GM12891 (cell line): ENCODE measurements at places on chromosomes 13 and 19.

- DNase-seq = no peak
These were observed 14.5 kb downstream of the NLRP12 start for GRCh38 chr19:53809518-53810186.

- peak; percentile 47 for DNase-seq
These were observed 2.9 kb upstream of the PCDH8 start for GRCh38 chr13:52851137-52851962.

DNA sequence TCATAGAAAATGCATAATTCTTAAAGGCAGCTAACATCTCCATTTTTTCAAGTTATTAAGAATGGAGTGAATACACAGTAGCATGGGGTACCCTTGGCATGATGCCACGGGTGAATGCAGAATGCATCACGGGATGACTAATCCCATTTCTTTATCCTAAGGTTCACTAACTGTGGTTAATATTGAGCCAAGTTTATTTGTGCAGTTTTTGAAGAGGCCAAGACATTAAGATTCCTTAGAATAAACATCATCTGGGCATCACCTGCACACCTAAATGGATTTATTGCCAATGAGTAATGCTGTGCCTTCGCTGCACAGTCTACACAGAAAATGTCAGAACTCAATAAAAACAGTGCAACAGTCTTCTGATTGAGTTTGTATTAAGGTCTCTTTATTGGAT is 333.1 kb downstream of the GPC6 start:
- DNase-seq = no peak

- no peak for DNase-seq
These were observed 5.1 kb upstream of the DCUN1D2 start for GRCh38 chr13:113495494-113496210.

GRCh38 chr13:82436099-82436585 is 1446.1 kb downstream of the SLITRK1 start:
- DNase-seq = no peak

DNA sequence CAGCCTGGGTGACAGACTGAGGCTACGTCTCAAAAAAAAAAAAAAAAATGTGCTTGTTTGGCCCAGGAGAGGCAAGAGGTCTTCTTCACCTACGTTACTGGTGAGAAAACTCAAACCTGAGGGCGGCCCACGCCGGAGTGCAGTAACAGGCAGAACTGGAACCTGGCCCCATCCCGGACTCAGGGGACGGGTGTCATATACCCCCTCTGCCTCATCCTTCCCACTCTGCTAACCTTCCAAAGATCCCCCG is 414 bp upstream of the ADAT3 start:
- no peak for DNase-seq

DNA sequence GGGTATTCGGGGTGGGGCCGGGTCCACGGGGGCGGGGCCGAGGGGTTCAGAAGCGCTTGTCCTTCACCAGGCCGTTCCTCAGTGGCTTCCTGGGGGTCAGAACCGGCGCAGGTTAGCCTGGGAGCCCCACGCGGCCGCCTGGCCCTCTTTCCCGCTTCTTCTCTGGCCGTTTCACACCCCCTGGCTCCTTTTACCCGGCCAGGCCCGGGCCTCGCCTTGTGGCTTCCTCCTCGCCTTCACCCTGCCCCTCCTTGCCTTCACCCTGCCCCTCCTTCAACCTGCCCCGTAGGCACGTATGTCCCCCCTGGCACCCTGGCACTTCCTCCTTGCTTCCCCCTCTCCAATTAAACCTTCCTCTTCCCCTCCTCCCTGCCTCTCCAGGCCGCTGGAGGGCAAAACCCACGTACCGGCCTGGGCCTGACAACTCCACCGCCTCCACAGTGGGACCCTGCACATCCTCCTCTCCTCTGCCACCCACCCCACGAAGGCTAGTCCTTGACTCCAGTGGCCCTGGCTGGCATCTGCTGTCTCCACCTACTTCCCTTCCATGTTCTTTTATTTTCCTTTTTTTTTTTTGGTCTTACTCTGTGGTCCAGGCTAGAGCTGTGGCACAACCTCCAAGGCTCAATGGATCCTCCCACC is 25.3 kb downstream of the CERS1 start:
- DNase-seq = no peak

DNA sequence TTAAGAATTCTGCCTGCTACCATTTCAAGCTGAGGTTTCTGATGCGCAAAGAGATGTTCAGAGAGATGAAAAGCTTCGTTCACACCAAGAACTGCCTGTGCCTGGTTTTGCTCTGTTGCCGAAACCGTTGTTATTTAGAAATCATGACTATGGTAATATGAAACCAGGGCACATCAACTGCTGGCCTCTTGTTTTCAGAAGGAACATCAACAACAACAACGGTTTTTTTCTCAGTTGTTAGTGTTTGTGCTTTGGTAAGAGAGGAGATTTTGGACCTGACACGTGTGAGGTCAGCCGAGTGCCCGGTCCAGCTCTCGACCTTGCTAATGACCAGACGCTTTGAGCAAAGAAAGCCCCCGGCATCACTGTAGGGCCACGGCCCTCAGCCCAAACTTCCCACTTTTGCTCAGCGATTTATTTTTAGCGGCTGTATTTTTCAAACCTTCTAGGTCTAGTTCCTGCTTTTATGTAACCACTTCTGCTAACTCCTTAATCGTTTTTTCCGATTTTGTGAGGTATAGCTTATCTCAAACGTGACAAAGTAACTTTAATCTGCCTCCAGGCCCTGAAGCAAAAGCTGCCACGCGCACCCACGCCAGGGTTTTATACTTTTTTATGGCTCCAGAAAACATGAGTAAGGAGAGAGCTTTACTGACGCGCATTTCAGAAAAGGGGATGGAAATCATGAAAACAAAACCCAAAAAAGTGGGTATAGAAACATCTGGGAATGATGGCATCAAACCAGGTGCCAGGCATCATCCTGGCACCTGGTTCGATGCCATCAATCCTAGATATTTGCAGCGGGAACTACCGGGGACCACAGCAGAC is 42.0 kb downstream of the KLF2 start:
- peak; percentile 52 for DNase-seq

DNA sequence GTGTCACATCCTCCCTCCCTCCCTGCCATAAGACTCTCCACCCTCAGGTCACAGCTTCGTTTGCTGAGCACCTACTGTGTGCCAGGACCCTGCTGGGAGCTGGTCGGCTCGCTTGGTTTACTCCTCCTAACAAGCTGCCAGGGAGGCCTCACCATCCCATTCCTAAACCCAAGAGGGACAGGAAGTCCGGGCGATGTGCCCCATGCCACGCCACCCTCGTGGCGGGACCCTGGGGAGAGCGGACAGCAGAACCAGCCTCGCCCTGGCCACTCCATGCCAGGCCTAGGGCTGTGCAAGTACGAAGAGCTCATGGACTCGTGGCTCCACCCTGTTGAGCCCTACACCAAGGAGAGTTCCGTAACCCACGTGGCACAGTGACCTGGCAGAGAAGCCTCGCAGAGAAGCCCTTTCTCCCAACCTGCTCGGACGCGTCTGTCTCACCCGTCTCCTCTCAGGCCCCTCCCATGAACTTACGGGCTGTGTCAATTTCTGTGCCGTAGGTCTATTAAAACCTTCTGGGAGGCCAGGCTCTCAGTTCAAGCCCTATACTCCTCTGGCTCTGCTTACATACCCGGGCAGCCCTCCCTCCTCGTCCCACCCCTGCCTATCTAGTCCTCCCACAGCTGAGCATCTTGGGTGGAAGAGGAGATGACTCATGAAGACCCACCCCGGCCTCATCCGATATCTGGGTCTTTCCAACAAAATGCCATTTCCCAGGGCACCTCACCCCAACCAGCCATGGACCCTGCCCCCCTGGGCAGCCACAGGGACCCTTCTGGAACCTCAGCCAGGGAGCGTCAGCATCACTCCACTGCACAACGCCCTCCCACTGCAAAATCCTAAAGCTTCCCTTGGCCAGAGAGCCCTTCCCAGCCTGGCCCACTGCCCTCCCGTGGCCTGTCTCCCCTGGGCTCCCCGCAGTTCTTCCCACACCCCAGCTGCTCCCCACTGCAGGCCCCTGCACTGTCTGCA is 2.6 kb downstream of the UBXN6 start:
- DNase-seq = no peak

GRCh38 chr19:372306-372890 is 27.8 kb upstream of the MIER2 start:
- no peak for DNase-seq

- no peak for DNase-seq
These were observed 43.5 kb downstream of the NEK5 start for GRCh38 chr13:52085421-52085820.

DNA sequence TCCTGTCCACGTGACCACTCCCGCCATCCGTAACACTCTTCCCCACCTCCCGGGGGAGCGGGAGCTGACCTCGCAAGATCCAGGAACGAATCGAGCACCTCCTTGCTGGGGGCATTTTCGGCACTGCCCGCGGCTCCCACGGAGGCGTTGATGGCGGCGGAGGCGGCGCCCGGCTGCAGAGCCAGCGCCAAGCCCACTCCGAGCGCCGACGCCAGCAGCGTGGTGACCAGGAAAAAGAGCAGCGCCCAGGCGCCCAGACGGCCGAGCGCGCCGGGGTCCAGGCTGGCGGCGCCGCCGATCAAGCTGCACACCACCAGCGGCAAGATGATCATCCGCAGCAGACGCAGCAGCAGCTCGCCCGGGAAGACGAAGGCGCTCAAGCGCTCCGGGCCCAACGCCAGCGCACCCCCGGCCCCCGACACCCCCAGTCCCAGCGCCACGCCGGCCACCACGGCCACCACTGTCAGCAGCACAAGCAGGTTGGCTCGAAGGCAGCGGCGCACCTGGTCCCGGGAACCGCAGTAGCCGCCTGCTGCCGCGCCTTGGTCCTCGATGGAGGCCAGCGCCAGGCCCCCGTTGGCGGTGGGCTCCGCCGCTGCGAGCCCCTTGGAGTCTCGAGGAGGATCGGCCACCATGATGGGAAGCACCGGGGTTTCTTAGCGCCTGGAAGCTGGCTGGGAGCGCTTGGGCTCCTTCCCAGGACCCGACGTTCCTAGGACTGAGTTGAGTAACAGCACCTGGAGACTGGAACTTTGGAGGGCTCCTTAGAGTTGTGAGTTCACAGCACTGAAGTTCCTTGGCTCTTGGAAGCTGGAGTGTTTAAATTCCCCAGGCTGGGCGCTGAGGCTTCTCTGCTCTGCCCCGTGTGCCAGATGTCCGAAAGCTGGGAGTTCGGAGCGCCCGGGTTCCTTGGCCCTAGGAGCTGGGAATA is 798 bp downstream of the SLC1A5 start:
- DNase-seq = no peak

GRCh38 chr13:34765446-34766180 is 176.5 kb upstream of the NBEA start:
- DNase-seq = no peak

DNA sequence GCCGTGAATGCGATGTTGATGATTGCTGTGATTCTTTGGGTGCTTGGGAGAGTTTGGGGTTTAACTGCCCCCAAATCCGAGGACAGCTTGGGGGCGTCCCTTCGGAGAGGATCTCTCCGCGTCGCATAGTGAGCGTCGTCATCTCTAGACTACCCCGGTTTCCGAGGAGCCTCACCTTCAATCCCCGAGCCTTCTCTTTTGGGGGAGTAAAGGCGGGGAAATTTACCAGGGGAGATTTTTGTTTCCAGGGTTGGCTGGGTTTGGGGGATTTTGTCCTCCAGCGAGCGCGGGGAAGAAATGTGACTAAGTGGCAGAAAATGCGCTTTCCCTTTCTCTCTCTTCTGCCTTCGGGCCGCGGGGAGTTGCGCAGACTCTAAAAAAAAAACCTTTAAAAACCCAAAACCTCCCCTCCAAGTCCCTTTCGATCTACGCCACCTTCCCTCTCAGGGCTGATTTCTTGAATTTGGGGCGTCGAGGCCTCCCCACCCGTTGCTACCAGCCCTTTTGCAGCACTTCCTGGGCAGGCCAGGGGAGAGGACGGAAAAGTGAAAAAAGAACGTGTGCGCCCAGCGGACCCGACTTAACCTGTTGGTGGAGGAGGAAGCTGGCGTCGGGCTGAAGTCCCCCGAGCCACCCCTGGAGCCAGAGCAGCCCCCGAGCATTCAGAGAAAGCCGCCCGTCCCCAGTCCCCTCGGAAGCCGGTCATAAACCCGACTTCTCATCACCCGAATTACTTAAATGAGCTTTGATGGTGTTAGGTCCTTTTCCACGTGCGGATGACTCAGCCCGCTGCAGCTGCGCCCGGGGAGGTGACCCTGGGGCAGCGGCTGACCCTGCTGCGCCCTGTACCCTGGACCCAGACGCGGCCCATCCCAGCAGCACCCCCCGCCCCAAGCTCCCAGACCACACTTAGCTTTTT is 17.7 kb downstream of the NFIX start:
- DNase-seq = peak; percentile 58

DNA sequence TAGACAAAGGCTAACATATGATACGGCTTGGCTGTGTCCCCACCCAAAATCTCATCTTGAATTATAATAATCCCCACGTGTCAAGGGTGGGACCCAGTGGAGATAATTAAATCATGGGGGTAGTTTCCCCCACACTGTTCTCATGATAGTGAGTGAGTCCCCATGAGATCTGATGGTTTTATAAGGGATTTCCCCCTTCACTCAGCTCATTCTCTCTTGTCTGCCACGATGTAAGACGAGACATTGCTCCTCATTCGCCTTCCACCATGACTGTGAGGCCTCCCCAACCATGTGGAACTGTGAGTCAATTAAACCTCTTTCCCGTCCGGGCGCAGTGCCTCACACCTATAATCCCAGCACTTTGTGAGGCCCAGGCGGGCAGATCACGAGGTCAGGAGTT is 143.5 kb downstream of the RXFP2 start:
- no peak for DNase-seq

GRCh38 chr13:111612886-111613285 is 292.4 kb downstream of the TEX29 start:
- DNase-seq = no peak

DNA sequence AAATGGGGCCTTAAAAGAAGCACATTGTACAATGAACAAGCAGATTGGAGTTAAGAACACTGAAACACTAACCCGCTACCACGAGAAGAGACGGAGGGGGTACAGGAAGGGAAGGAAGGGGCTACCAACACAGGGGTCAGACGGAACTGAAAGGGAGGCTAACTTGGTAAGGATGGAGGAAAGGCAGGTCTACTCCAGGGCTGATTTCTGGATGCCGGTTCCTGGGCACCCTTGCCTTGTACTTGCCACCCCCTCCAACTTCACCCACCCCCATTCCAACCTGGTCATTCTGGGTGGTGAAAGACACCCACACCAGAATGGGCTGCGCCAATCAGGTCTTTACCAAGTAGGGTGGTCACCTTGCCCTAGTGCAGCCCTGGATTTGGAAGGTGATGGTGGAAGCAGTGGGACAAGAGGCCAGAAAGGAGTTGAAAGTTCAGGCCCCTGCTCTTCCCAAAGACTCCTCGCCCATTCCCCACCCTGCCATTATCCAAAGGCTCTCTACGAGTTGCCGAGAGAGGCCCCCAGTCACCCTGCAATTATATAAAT is 10.3 kb downstream of the ZNF574 start:
- no peak for DNase-seq

GRCh38 chr13:48797127-48797526 is 143.4 kb downstream of the CYSLTR2 start:
- no peak for DNase-seq

DNA sequence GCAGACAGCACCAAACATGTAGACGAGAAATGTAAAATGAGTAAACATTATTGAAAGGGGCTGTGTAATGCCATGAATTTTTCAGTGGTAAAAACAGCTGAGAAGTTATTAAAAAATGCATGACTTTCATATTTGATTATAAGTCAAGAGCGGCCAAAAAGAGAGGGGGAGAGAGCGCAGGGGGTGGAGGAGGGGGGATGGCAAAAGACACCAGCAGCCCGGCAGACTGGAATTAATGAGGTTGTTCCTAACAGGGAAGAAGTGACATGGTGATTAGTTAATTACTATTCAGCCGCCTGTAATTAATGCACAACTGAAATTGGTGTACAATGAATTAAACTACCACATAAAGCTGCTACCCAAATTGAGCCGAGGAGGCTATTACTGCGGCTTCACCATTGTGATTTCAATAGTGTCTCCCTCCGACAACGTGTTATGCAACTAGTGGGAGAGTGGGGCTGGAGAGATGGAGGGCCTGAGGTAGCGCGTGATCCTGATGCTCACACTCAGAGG is 89.1 kb upstream of the VSTM2B start:
- no peak for DNase-seq
